ENCODE measurements at places on chromosomes 3 and 15. TPM values are rescaled to one million over a fixed set of nuclear protein-coding genes. Genes with fewer than 3 reads are reported as not detected.

The PPP2R3A gene
- total RNA-seq = 2.3 TPM

DNA sequence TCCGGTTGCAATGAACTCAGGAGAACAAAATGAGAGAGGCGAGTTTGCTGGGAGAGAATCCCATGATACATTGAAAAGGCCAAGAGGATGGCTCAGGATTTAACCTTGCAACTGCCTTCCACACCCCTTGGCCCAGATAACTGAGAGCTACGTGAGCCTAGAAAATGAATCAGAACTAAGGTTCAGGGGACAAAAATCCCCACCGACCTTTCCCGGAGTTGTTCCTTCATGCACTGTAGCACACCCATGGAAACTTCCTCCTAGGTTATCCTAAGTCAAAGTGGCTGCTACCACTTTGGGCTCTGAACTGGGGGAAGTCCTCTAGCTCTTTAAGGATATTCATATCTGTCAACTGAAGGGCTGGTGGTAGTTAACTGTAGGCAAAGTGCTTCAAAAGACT is 58.3 kb upstream of the SLC4A7 start:
- no peak for DNase-seq

- DNase-seq = no peak
Measured at GRCh38 chr3:190589326-190589725, 75.4 kb downstream of the IL1RAP start.

GRCh38 chr15:66411190-66411589 is 24.5 kb downstream of the MAP2K1 start:
- DNase-seq = no peak

GRCh38 chr3:184578822-184579221 is 17.2 kb downstream of the EPHB3 start:
- DNase-seq = no peak

Data from HT-29 (cell line).